Smooth muscle cell of the coronary artery (primary cell): ENCODE measurements at places on chromosomes 13 and 19. TPM values are rescaled to one million over a fixed set of nuclear protein-coding genes. Genes with fewer than 3 reads are reported as not detected.

PLIN5 gene
- not detected in 2 replicates for total RNA-seq

BEST2 gene
- total RNA-seq = not detected in 2 replicates

SPTBN4 gene
- total RNA-seq = 1.2 and 7.8 TPM in 2 replicates

CFAP97D2 gene
- total RNA-seq = not detected in 2 replicates

KASH5 gene
- not detected in 2 replicates for total RNA-seq

C19orf81 gene
- total RNA-seq = not detected in 2 replicates

CKM gene
- not detected in 2 replicates for total RNA-seq

CD37 gene
- total RNA-seq = not detected in 2 replicates

KLK2 gene
- total RNA-seq = not detected in 2 replicates

KLK4 gene
- total RNA-seq = not detected in 2 replicates

NALCN gene
- total RNA-seq = 2.1 and 7.1 TPM in 2 replicates

FUZ gene
- 19.3 and 21.6 TPM in 2 replicates for total RNA-seq

ZNF772 gene
- total RNA-seq = 13.1 and 25.6 TPM in 2 replicates

PTH2 gene
- not detected in 2 replicates for total RNA-seq
